Activated CD4-positive, alpha-beta T cell treated with anti-CD3 and anti-CD28 coated beads for 4 hours (primary cell): ENCODE measurements at places on chromosomes 7 and 10.

DNA sequence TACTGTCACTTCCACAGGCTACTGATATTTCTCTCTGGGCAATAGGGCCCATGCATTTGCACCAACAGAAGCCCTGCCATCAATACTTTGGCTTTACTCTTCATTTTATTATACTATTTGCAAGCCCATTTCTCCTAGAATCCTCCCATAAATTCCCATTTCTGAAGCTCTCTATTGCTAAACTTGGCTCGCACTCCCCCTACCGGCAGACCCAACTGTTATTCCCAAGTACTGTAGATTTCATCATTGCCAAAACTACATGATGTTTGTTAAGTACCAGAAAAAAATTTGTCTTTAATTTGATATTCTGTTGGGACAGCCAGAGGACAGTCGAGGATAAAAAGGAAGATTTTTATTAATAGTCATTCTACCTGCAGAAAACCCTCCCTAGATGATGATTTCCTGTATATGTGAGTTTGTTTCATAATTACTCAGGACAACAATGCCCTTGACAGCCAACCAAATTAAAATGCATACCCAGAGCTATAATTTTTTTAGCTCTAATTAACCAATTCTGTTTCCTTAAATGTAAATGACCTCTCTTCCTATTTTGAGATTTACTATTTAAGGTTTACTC is 298.6 kb downstream of the REEP3 start:
- DNase-seq, result no peak

- DNase-seq, result no peak
These were observed 49.8 kb downstream of the CNOT4 start for GRCh38 chr7:135459951-135460567.

GRCh38 chr10:127976286-127976685 is 69.4 kb downstream of the PTPRE start:
- no peak for DNase-seq

GRCh38 chr10:17229016-17229716 is 1.1 kb downstream of the VIM start:
- peak; percentile 84 for DNase-seq

GRCh38 chr7:81167934-81168333 is 249.1 kb upstream of the SEMA3C start:
- DNase-seq, result no peak

GRCh38 chr10:6716516-6716915 is 136.4 kb upstream of the PRKCQ start:
- DNase-seq, result no peak
